ENCODE measurements at places on chromosomes 7 and 10. TPM values are rescaled to one million over a fixed set of nuclear protein-coding genes. Genes with fewer than 3 reads are reported as not detected.

CDC14C gene
- total RNA-seq: not detected

GRCh38 chr10:30027057-30028005 is 32.1 kb downstream of the JCAD start:
- H3K4me1 ChIP-seq: no peaks in the 10 kb centered on the region
- H3K27ac ChIP-seq: no peak overlapping the region

ACBD7 gene
- 22.0 TPM for total RNA-seq

TMEM196 gene
- total RNA-seq: not detected

- H3K27me3 ChIP-seq: no peaks in the 10 kb centered on the region
- H3K4me1 ChIP-seq: no peaks in the 10 kb centered on the region
- no peak overlapping the region for H3K27ac ChIP-seq
- no peak for DNase-seq
- no peaks in the 10 kb centered on the region for H3K36me3 ChIP-seq
Observed at GRCh38 chr10:19728376-19728775, 87.9 kb upstream of the PLXDC2 start.

MYL10 gene
- 0.50 TPM for total RNA-seq

GRCh38 chr10:32205670-32206069 is 141.3 kb downstream of the EPC1 start:
- no peaks in the 10 kb centered on the region for H3K36me3 ChIP-seq
- H3K4me1 ChIP-seq: no peaks in the 10 kb centered on the region
- H3K4me3 ChIP-seq: no peak overlapping the region

SLC18A3 gene
- total RNA-seq: not detected

TRIM74 gene
- total RNA-seq: not detected

GRCh38 chr10:34658934-34659333 is 156.2 kb downstream of the PARD3 start:
- no peaks in the 10 kb centered on the region for H3K27me3 ChIP-seq
- DNase-seq: no peak
- H3K36me3 ChIP-seq: no peaks in the 10 kb centered on the region
- H3K4me1 ChIP-seq: peaks cover 10% of the 10 kb centered on the region
- H3K4me3 ChIP-seq: no peak overlapping the region

GPR141 gene
- 0.55 TPM for total RNA-seq

DNA sequence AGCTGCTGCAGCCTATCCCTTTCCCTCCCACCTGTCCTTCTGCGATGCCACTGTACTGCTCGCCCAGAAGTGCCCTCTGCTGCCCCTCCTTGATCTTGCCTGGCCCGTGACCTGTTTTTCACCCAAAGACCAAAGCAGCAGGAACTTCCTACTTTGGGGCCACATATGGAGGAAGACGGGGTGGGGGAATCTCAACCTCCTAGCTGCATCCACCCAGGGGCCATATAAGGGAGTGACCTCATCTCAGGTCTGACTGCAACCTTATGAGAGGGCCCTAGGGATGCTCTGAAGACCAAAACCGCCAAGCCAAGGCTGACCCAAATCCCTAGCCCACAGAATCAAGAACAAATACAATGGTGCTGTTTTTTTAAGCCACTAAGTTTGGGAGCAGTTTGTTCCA is 15.7 kb downstream of the PRKCQ start:
- H3K36me3 ChIP-seq: no peaks in the 10 kb centered on the region
- H3K4me1 ChIP-seq: peaks cover 6% of the 10 kb centered on the region
- H3K4me3 ChIP-seq: no peak overlapping the region
- no peaks in the 10 kb centered on the region for H3K27me3 ChIP-seq

- H3K36me3 ChIP-seq: peaks cover 66% of the 10 kb centered on the region
- no peak overlapping the region for H3K4me3 ChIP-seq
- peaks cover 4% of the 10 kb centered on the region for H3K4me1 ChIP-seq
- no peak for DNase-seq
- H3K27ac ChIP-seq: no peak overlapping the region
Observed at GRCh38 chr7:135161669-135162068, 8.8 kb downstream of the CYREN start.

- peaks cover 11% of the 10 kb centered on the region for H3K36me3 ChIP-seq
- no peaks in the 10 kb centered on the region for H3K4me1 ChIP-seq
- H3K27me3 ChIP-seq: peaks cover 16% of the 10 kb centered on the region
- DNase-seq: no peak
Observed at GRCh38 chr10:132306343-132306685, 1.4 kb downstream of the STK32C start.

DNA sequence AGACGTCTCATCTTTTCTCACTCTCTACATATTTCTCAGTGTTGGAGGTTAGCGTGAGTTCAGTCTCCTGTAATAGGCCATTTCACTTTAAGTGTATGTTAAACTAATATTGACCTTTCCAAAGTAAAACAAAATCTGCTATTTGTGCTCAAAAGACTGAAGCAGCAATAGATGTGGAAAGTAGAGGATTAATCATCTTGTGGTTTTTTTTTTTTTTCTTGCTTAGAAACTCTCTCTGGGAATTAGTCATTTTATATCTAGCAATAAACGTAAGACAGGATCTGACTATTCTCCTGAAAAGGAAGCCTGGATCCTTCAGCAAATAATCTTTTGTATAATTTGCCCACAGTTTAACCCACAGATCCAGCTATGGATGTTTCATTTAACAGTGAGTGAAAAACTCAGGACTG is 81.7 kb downstream of the NRP1 start:
- DNase-seq: no peak
- no peaks in the 10 kb centered on the region for H3K27me3 ChIP-seq
- no peaks in the 10 kb centered on the region for H3K36me3 ChIP-seq
- no peak overlapping the region for H3K27ac ChIP-seq

DNA sequence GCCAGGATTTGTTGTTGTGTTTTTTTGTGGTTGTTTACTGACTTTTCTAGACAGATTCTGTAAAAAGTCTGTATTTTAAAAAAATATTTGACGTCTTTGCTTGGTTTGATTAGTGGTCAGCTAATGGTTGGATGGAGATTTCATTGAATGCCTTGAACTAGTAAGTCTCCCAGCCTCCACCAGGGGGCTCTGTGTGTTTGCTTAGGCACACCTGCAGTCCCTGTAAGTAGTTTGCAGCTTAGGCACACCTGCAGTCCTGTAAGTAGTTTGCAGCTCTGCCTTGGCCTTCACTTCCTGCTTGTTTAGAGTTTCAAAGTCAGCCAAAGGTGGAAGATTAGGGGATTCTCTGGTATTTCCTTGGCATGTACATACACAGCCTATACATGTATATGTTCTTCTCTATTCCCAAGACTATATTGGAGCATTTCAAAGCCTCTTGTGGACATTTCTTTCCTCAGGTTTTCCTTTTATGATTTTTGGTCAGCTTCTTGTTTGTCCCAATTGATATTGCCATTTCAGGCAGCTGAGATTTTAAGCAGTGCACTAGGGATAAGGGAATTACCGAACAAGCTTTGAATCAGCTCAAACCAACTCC is 101.6 kb downstream of the CCSER2 start:
- no peaks in the 10 kb centered on the region for H3K27me3 ChIP-seq
- DNase-seq: peak; percentile 88
- no peaks in the 10 kb centered on the region for H3K4me1 ChIP-seq
- peaks cover 6% of the 10 kb centered on the region for H3K36me3 ChIP-seq
- no peak overlapping the region for H3K4me3 ChIP-seq
- no peak overlapping the region for H3K27ac ChIP-seq

GRCh38 chr7:100003711-100004661 is 11.4 kb upstream of the ZKSCAN1 start:
- no peak overlapping the region for H3K4me3 ChIP-seq
- no peaks in the 10 kb centered on the region for H3K27me3 ChIP-seq
- DNase-seq: no peak
- no peaks in the 10 kb centered on the region for H3K4me1 ChIP-seq

GRCh38 chr10:17162828-17163227 is 33.2 kb upstream of the CUBN start:
- no peaks in the 10 kb centered on the region for H3K4me1 ChIP-seq
- no peaks in the 10 kb centered on the region for H3K27me3 ChIP-seq
- H3K4me3 ChIP-seq: no peak overlapping the region
- no peak overlapping the region for H3K27ac ChIP-seq
- DNase-seq: no peak
- no peaks in the 10 kb centered on the region for H3K36me3 ChIP-seq
